ENCODE measurements at places on chromosomes 7 and 10. TPM values are rescaled to one million over a fixed set of nuclear protein-coding genes. Genes with fewer than 3 reads are reported as not detected.

Gene PLCE1
- total RNA-seq: 2.2 TPM

Gene SAMD9L
- total RNA-seq: 15.4 TPM

Gene C10orf62
- 0.11 TPM for total RNA-seq

Gene AOC1
- not detected for total RNA-seq

Gene GIMAP7
- total RNA-seq: not detected

Gene GNGT1
- total RNA-seq: not detected

Gene AKR1C2
- 20.4 TPM for total RNA-seq

Gene GNB2
- total RNA-seq: 64.2 TPM

Gene TMEM229A
- total RNA-seq: not detected

Gene KCNH2
- total RNA-seq: 4.4 TPM

Gene MTERF1
- total RNA-seq: 9.1 TPM

Gene LRMDA
- total RNA-seq: 0.55 TPM

Gene THSD7A
- 0.50 TPM for total RNA-seq

All from uterine smooth muscle cell (primary cell).